ENCODE measurements at places on chromosomes 7 and 10. TPM values are rescaled to one million over a fixed set of nuclear protein-coding genes. Genes with fewer than 3 reads are reported as not detected.

The SFMBT2 gene
- polyA plus RNA-seq = 0.06 TPM

The TBXAS1 gene
- 2.2 TPM for polyA plus RNA-seq

The TMEM213 gene
- polyA plus RNA-seq = not detected

The ACTR1A gene
- polyA plus RNA-seq = 127 TPM

The FAM25C gene
- not detected for polyA plus RNA-seq

The CCNY gene
- 12.3 TPM for polyA plus RNA-seq

The FEZF1 gene
- polyA plus RNA-seq = not detected

The TUBAL3 gene
- not detected for polyA plus RNA-seq

The FAM131B gene
- 0.50 TPM for polyA plus RNA-seq

The SLC29A4 gene
- polyA plus RNA-seq = 0.37 TPM

DNA sequence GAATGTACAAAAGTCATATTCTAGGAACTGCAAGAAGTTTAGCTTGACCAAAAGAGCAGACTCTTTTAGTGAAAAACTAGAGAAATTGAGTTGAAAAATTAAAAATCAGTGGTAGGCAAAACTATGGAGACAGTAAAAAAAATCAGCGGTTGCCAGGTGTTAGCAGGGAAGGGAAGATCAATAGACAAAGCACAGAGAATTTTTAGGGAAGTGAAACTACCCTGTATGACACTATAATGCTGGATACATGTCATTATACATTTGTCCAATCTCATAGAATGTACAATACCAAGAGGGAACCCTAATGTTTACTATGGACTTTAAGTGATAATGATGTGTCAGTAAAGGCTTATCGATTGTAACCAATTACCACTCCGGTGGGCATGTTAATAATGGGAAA lies 761.9 kb downstream of the MAGI2 start:
- DNase-seq = no peak

DNA sequence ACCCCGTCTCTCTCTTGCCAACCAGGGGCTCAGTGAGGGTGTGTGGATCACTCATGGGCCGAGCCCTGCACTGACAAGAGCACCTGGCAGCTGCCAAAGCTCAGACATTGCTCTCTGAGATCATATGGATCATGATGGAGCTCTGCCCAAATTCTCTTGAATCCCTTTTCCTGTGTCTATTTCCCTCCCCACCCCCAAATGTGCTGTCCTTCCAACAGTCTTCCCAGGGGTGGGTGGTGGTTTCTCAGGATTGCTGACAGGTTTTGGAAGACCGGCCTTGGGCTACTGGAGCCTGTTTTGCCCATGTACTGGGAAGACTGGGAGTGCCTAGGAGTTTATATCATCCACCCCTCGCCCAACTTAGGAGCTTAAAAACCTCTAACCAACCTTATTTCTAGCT lies 10.5 kb downstream of the ARHGAP22 start:
- DNase-seq = no peak

GRCh38 chr10:79007018-79007417 lies 61.7 kb upstream of the ZMIZ1 start:
- no peak for DNase-seq

DNA sequence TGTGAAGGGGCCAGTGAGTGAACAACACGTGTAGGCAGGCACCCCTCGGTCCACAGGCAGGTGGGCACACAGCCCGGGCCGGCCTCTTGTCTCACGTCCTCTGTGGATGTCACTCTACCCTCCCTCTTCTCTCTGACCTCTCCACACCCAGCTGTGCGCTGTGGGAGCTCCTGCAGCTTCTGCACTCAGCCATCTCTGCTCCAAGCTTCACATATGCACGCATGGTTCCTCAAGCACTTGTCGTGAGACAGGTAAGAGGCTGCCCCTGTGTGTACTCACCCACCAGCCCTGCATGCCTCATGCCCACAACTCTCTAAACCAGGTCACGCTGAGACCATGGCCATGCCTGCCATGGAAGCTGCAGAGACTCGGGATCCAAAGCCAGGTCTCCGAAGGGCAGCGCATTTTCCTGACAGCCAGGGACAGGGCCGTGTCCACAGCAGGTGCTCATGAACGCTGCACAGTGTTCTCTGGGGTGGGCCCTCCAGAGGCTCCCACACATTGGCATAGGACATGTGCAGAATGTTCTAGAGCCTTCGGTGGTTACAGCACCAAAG lies 477.5 kb downstream of the PTPRN2 start:
- no peak for DNase-seq

DNA sequence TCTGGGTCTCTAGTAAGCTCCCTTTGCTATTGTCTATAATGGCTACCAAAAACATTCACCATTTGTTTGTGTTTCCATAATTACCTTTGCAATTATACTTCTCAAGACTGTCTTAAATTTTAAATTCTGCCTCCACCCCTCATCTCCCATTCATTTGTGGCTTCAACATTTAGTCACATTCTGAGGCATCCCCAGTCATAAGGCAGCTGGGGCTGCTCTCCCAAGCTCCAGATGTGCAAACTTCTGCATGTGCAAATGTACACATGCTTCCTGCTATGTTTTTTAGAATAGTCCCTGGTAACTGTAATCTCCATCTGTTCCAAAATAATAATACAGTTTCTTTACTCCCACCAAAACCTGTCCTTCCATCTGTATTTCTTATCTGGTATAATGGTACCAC lies 97.3 kb downstream of the CDK6 start:
- DNase-seq = peak; percentile 21

- DNase-seq = no peak
Measured at GRCh38 chr10:132427006-132427771, 30.2 kb downstream of the PWWP2B start.

DNA sequence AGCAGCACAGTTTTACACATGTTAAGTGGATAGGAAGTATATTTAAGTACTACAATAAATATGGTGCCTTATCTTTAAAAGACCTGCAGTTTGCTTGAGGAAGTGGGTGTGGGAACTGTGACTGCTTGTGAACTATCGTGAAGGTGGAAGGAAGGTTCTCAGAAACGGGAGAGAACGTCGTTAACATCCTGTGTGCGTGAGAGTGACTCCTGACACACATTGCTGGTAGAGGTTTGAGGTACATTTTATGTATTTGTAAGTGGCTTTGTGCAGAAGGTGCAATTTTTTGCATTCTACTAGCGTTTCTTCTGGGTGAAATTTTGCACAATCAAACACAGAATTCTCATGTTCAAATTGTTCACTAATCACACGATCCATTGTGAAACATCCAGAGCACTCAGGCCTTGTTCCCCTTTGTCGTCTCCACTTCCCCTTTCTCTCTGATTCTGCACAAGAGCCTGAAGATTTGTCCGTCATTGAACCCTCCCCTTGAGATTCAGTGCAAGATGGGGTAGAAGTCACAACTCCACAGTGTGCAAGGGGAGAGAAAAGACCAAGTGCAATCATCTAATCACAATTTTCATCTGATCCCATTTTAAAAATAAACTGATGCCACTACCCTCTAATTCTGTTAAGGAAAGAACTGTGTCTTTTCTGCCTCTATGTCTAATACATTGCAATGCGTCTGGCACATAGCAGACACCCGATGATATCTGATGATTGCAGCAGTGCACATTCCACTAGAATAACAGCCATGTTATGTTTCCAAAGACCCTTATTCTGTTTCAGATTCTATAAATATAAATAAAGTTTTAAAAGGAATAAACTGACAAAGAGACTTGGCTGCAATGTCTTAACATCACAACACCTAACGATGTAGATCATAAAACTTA lies 279.9 kb downstream of the NEBL start:
- DNase-seq = no peak

DNA sequence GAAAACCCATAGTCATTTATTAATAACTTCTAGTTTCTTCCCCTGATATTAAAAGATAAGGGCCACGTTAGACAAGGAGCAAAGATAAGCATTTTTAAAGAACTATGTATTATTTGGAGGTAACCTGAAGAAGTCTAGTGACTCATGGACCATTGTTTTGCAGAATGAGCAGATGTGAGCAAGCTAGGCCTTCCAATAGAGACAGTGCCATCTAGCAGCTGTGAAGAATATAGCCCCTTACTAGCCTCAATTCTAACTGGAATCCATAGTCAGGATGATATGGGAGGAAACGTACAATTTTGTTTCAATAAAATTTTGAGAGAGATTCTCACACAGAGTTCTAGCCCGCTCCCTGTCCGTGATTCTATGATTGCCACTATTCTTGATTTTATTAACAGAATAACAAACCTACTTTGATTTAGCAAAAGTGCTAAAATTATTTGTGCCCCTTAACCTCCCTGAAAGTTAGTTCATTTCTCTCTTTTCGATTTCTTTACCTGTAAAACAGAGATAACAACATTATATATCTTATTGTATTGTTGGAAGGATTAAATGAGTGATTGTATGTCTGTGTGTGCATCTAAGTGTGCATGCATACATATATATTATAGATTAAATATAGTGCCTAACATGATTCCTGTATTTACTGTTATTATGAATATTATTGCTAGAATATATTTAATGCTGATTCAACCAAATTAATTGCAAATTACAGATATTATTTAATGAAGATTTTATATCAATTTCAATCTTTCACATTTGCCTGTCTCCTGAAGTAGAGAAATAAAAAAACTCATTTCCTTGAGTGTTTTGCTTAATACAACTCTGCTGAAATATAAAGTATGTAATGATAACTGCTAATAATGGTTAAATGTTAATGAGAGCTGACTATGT lies 22.7 kb downstream of the FAM237B start:
- DNase-seq = peak; percentile 79

DNA sequence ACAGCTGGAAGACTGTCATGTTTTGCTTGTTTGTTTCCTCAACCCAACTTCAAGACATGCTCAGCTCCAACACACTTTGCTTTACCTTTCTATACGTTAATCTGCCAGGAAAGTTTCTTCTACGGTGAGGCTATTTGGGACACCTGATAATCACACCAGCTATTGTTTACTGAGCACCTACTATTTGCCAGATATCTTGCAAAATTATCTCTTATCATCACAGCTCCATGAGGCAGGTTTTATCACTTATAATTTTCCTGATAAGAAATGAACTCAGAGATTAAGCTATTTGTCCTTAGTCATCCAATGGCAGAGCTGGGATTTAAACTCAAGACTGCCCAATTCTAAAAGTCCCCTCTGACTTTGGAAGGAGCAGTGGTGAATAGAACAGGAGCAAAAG lies 117.4 kb downstream of the CREB5 start:
- DNase-seq = no peak

GRCh38 chr7:158603773-158604755 lies 16.4 kb upstream of the PTPRN2 start:
- no peak for DNase-seq

DNA sequence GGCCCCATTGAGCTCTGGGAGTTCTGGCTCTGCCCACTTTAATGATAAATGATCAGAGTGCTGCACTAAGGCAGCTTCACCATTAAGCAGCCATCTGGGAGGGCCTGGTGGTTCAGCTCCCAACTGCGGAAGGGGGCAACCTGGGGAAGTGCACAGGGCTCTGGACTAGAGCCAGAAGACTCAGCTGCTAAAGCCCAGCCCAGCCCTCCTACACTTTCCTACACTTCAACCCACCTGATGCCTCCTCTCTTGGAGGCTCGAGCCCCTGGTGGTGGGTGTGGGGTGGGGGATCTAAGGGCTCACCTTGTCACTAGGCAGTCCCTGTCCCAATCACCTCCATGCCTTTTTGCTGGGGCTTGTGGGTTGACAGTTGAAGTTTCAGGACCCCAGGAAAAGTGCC lies 60.6 kb upstream of the ANTXRL start:
- DNase-seq = no peak

DNA sequence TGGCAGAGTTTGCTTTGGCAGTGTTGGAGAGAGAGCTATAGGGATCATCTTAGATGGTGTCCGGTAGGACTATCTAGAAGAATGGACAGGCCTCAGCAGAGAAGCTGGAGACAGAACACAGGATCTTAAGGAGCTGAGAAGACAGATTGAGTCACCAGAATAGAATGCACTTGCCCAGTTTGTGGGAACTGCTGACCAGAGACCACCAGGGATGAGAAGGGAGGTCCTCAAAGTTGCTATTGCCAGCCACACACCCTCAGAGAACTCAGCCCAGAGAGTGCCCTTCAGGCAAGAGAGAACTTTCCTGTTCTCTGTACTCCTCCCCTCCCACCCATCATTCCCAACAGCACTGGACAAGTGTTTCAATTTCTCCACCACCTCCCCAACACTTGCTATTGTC lies 25.3 kb upstream of the GALNT11 start:
- peak; percentile 8 for DNase-seq

GRCh38 chr7:157219154-157219553 lies 80.4 kb downstream of the UBE3C start:
- DNase-seq = no peak

DNA sequence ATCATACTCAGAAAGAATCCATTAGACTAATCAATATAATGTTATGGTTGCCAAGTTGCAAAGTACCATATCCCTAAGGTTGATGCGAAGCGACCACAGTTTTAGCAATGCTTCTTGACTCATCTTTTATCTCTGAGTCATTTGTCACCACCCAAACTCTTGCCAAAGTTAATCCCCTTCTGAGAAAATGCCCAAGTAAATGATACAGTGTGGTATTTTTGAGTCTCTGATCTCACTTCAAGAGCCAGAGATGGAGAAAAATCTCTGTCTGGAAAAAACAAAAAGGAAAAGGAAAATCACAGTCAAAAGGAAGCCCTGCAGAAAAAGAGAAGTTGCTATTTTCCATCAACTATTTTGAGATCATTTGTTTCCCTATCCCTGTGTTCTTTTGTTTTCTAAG lies 26.7 kb upstream of the OTUD1 start:
- DNase-seq = peak; percentile 75

- peak; percentile 89 for DNase-seq
Measured at GRCh38 chr7:87413951-87414793, 61.3 kb downstream of the ABCB4 start.

DNA sequence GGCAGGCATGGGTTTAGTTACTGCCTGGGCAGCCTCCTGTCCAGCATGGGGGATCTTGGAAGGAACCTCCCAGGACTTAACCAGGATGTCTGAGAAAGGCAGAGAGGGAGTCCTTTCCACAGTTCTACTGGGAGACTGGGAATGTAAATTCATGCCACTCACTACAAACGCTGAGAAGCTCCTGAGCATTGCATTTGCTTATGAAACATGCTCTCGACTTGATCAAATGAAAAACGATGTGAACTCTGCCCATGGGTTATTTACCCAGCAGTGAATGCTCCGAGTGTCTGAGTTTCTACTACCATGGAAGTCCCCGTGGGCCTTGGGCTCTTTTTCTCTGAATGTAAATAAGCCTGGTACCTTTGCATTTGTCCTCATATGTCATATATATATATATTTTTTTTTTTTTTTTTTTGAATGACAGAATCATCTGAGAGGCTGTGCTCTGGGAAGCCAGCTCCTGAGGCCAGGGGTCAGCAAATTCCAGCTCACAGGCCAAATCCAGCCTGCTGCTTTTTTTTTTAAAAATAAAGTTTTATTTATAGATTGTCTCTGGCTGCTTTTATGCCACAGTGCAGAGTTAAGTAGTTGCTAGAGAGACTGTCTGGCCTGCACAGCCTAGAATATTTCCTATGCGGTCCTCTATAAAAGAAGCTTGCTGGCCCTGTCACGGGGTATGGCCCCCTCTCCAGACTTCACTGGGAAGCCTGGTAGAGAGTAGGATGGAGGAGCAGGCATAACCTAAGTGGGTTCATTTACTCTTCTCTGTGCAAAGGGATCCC lies 21.4 kb upstream of the RAPGEF5 start:
- no peak for DNase-seq

- DNase-seq = peak; percentile 23
Measured at GRCh38 chr10:57849691-57850357, 417.9 kb downstream of the IPMK start.

Data from GM23248 (cell line).